NAMALWA (cell line): ENCODE measurements at places on chromosomes 2 and 18.
A peak's percentile ranks its signal among the peaks of the same experiment; 100 is the strongest.

- no peak for DNase-seq
Measured at GRCh38 chr2:131724019-131724418, 196.3 kb downstream of the CCDC74A start.

GRCh38 chr2:44118257-44118656 lies 50.4 kb upstream of the PPM1B start:
- no peak for DNase-seq

DNA sequence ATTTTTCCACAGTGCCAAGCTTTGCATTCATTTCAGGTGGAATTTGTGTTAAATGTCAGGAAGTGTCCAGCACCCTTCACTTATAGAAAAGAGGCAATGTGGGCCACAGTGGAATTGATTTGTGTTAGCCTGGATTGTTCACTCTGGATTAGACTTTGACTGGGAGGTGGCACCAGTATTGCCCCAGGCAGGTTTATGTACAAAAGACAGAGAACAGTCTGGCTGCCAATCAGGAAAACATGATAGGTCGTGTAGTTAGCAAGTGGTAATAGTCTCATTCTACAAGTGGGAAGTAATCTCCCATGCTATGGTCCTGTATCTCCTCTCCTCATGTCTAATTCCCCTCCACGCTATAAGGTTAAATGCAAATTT lies 45.6 kb downstream of the RAB27B start:
- no peak for DNase-seq

DNA sequence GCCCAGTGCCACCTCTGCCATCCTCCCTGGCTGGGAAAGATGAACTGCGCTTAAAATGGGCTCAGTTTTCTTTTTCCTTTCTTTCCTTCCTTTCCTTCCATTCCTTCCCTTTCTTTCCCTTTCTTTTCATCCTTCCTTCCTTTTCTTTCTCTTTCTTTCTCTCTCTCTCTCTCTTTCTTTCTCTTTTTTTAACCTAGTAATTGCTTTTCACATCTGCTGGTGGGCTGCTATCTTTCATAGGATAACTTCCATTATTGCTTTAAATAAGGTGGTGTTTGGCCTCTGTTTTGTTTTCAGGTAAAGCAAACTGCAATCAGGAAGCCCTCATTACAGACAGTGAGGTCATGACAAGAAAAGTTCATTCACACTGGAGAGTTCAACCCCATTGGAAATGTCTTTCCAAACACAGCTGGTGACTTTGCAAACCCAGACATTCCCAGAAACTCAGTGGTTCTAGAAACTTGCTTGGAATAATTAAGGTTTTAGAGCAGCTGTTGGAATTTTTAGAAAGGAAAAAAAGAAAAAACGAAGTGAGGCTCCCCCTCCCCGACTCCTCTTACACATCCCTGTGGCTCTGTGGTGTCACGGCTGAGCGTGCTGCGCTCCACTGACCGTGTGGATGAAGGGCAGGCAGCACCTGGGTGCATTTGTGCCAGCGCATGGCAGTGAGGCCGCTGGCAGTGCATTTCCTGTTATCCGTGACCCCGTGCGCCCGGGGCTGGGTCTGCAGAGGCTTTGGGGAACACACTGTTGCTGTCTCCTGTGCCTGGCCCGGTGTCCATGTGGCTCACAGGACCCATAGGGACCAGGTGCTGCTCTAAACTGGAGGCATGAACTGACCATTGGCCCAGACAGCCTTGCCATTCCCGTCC lies 76.9 kb downstream of the MBP start:
- peak; percentile 78 for DNase-seq

GRCh38 chr2:181746844-181747243 lies 66.5 kb upstream of the NEUROD1 start:
- no peak for DNase-seq

GRCh38 chr2:63675026-63675425 lies 86.3 kb downstream of the MDH1 start:
- DNase-seq, result no peak

DNA sequence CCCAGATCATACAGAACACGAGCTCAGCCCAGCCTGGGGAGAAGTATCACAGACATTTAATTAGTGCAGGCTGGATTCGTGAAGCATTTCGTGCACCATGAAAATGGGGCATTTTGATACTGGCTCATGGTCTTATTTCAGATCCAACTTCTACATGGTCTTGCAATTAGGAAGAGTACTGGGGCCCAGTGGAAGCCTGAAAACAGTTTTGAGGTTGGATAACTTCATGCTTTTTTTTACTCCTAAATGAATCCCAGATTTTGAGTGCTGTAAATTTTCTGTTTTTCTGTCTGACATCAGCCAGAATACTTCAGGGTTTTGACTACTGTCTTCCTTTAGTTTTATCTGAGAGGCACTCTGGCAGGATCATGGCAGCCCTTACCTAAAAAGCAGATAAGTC lies 160.1 kb downstream of the GFPT1 start:
- no peak for DNase-seq

DNA sequence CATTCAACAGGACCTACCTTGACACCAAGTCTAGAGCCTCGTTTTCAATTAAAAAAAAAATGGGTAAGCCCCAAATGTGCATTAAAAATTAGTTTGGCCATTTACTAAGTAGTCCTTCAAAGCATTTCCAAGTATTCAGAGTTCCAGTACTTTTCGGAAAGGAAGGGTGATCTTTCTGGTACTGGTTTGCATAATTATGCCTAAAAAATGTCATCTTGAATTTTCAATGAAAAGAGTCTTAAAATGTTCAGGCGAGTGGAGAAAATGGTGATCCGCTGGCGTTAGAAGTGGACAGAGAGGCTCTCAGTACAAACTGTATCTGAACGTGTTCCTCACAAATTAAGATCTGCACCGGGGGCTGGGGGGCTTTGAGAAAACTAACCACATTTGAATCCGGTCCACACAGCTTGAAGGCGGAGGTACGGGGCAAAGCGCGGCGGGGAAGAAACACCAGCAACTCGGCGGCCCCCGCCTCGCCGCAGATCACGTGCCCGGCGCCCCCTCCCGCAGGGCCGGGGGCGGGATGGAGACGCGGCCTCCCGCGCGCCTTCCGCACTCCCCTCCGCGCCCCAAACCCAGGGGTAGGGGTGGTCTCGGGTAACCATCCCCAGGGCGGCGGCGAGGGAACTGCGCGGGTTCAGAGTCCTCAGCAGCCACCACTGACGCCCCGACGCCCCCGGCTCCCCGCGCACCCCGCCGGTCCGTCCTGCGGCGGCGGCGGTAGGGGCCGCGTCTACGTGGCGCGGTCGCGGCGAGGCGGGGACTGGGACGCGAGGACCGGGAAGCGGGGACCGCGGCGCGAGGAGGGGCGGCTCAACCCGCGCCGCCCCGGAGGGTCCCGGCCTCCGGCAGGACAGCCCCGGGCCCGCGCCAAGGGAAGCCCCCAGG lies 564 bp downstream of the LPIN2 start:
- peak; percentile 70 for DNase-seq
